NCI-H446 (cell line): ENCODE measurements at places on chromosomes 16 and 17.

DNA sequence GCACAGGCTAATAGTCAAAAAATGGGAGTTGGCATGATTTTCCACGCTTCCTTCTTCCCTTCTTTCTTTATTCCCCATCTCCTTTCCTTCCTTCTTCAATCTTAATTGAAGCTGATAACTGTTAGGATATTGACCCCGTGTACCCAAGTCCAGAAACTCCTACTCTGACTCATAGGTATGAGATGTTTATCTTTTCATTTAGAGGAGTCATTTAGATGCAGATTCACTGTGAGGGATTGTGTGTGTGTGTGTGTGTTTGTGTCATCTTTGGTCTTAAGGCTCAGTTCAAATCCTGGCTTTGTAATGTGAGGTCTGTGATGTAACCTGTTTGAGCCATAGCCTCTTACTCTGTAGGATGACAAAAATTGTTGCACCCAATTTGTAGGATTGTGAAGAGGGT lies 332.0 kb upstream of the MAF start:
- DNase-seq, result no peak

DNA sequence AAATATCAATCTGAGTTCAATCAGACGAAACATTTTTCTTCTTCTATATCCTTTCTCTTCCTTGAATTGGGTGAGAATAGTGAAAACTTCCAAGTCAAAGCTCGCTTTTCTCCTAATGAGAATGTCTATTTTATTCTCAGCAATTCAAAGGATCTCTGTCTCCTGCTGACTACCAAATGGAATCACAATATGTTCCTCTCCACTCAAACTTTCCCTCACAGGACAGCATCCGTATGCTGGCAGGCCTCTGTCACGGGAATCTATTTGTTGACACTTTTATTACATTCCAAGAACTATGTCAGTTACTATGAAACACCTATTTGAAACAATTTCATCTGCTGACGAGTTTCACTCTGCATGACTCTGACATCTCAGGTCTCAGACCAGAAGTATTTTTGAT lies 1196.6 kb downstream of the CDH11 start:
- no peak for DNase-seq

- no peak for DNase-seq
These were observed 12.8 kb upstream of the GFAP start for GRCh38 chr17:44928136-44928535.

DNA sequence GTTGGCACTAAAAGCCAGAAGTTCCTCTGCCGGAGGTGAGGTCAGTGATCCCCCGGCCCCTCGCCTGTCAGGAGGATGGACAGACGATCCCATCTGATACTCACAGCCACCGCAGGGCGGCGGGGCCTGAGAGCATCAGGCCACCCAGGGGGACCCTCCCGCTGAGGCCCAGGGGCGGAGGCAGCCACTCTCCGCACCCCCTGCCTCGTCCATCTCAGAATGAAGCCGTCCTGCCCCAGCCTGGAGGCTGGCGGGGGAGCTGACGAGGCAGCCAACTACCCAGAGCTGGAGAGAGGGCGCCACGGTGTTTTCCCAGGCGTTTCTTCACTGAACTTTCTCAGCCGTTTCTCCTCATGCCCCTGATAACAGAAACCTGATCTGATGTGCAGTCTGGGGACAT lies 22.6 kb downstream of the TPSD1 start:
- DNase-seq, result no peak

DNA sequence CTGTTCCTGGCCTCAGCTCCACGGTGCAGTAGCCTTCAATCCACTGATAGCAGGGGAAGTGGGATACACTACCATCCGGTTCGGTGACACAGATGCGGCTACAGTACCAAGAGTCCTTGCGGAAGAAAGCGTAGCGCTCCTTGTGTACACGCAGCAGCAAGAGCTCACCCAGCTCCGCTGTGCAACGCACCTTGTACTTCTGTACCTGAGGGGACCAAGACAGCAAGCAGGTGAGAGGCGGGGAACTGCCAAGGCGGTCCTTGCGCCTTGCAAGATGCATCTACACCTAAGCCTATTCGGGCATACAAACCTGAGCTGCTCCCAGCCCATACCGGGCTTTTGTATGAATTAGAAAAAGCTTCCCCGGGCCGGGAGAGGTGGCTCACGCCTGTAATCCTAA lies 1.5 kb downstream of the ALOXE3 start:
- DNase-seq, result no peak

GRCh38 chr16:57284209-57284951 lies at the start of gene PLLP:
Gene PLLP, minus strand, starts transcription at chr16:57284672. Its CDS starts 132 bp downstream, at chr16:57284540.
- no peak for DNase-seq

GRCh38 chr17:82858376-82859126 lies 18.7 kb upstream of the ZNF750 start:
- DNase-seq, result no peak

- no peak for DNase-seq
These were observed 27.2 kb downstream of the SPNS2 start for GRCh38 chr17:4525691-4526397.

GRCh38 chr17:8243827-8244226 lies 4.0 kb downstream of the CTC1 start:
- no peak for DNase-seq

DNA sequence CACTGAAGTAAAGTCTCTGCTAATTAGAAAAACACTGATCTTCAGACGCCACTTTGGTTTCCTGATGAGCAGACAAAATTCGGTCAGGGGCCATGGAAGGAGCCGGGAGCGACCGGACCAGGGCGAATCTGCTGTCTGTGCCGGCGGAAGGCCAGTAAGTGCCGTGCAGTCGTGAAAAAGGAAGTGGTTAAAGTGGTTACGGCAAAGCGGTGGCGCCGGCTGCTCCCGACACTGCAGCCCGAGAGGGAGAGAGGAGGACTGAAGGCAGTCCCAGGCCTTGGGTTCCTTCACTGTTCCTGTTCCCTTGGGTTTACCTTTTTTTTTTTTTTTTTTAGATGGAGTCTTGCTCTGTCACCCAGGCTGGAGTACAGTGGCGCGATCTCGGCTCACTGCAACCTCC lies 17.3 kb upstream of the HEXD start:
- no peak for DNase-seq

DNA sequence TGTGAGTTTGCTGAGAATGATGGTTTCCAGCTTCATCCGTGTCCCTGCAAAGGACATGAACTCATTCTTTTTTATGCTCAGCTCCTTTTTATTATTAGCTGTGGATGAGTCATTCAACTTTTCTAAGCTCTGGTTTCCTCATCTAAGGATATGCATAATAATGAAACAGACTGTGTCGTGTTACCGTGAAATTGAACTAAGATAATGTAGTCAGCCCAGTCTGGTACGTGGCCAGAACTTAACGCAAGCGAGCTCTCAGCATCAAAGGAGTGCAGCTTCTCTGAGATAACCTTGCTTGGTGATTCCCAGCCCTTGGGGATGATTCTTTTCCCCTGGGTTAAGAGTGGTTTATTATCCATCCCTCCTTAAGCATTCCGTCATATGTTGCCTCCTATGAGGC lies 454.3 kb upstream of the EEF2KMT start:
- DNase-seq, result no peak

- DNase-seq, result no peak
These were observed 48.7 kb downstream of the TMEM100 start for GRCh38 chr17:55673743-55674506.

DNA sequence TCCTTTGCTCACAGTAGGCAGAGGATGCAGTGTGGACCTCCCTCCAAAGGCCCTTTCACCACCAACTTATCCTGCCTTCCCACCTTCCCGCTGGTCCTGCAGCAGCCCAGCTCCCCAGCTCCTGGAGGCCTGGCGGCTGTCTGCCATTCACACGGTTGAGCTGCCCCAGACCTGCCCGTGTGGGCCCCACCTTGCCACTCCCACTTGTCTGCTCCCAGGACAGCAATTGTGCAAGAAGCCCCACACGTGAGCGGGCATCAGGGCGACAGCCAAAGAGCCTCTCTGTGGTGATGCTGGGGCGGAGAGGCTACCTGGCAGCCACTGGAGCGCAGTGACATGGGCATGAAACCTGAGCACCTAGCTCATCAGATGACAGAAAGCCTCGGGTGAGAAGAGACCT lies 248.6 kb upstream of the MAF start:
- no peak for DNase-seq

DNA sequence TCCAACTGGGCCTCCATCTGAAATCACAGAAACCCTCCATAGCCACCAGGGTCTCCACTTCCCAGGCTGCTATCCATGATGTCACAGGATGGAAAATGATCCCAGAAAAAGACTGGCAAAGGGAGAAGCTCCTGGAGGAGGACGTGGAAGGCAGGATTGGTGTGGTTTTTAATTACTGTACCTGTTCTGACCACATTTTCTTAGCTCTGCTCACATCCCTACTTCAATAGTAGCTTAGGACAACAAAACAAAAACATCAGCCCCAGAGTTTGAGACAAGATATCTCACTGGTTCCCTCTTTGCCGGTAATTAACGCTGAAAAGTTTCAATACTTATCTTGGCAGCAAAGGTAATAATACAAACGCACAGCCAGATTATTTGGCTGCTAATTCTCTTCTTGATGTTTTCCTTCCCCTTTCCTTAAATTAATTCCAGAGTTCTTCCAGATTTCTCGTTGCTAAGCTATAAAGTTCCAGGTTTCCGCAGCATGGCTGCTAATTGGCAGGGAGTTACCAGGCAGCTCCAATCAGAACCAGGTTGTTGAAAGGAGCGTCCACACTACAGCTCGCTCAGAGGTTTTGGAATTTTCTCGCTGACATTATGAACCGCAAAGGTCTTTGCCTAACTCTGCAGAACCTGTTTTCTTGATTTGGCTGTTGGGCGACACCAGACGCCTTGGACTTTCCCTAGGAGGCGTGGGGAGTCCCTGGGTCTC lies 263.4 kb downstream of the MRTFB start:
- DNase-seq, result no peak

DNA sequence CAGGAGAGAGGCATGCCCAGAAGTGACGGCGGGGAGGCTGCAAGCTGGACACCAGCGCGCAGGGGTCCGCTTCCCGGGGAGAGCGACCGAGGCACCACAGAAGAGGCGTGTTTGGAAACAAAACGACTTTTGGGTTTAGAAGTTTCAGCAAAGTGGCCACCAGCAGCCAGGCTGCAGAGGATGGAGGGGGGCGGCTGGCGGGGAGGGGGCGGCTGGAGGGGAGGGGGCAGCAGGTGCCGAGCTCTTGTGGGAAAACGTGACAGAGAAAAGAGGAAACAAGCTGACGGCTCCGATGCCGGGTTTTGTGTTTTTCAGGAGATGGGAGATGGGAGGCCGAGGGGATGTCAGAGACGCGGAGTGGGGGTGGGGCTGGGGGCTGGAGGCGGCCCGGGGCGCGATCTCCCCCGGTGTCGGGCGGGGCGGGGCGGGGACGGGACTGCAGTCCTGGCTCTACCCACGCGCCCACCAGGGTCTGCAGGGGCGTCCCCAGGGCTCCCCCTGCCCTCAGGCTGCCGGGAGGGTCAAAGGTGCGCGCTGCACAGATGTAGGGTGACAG lies 32.1 kb upstream of the RPH3AL start:
- DNase-seq, result no peak

GRCh38 chr16:29916979-29917378 lies 9.0 kb downstream of the KCTD13 start:
- DNase-seq, result no peak

DNA sequence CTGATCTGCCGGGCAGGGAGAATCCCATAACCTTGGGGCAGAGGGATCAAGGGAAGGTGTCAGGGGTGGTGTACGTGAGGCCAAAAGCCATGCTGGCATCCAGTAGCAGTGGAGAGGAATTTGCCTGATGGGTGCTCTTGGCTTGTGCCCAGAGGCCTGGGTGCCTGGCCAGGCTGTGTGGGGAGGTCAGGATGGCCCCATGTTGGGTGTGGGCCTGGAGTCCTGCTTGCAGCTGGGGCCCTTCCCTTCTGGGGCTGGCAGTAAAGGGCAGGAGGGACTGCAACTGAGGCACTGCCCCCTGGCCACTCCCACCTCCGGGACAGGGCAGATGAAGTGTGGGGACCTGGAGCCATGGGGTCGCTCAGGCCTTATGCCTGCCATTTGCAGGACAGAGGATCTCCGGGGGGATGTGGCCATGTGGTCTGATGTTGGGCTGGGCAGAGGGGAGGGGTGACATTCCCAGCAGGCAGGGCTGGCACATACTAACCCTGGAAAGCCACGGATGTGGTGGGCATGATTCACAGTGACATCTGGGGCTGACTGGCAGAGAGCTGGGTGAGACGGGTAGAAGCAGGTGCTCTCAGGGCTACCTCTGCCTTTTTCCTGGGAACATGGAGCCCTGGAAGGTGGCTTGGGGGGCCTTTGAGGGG lies 3.5 kb downstream of the FMNL1 start:
- no peak for DNase-seq

GRCh38 chr16:47258874-47259461 lies 115.2 kb upstream of the NETO2 start:
- DNase-seq, result peak; percentile 6

DNA sequence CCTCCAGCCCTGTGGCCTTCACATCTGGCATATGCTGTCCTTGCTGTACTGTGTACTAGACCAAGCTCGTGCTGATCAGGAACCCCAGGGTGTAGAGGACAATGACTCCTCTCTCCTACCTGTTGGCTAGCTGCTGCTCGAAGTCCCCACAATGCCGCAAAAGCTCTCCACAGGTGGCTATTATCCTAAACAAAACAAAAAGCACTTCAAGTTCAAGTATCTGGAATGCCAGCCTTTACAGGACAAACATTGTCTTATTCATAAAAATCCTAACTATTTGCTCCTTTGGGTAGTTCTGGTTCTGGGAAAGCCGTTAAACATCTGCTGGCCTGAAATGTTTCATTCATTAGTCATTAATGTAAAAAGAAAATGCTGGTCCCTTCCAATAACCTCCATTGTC lies 42.8 kb downstream of the COG7 start:
- DNase-seq, result no peak

- DNase-seq, result no peak
These were observed 504 bp downstream of the MAZ start for GRCh38 chr16:29806641-29807425.

GRCh38 chr16:66036184-66036583 lies 330.3 kb upstream of the CDH5 start:
- DNase-seq, result no peak

- no peak for DNase-seq
These were observed 12.6 kb upstream of the IL21R start for GRCh38 chr16:27389272-27389961.

DNA sequence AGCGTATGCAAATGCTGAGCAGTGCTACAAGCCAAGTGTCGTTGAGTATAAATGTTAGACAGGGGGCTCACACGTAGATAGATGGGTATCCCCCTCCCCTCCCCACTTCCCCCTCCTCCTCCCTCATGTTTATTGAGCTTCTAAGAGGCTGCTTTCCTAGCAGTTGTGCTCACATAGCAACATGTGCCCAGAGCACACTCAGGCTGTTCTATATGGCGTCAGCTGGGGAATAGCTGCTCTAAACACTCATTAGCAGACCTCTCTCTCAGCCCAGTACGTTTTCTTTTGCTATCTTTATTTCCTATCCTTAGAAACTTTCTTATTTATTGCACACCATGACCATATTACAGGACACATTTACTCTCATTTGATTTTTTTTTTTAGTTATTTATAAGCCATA lies 1.8 kb downstream of the KCNJ2 start:
- DNase-seq, result peak; percentile 24

- no peak for DNase-seq
These were observed 8.5 kb upstream of the CREBBP start for GRCh38 chr16:3889059-3889458.

GRCh38 chr17:36017799-36018198 lies at the start of gene CCL23:
Gene CCL23, minus strand, starts transcription at chr17:36017972. Its CDS starts 75 bp downstream, at chr17:36017897.
- DNase-seq, result no peak

- DNase-seq, result no peak
These were observed 19.5 kb downstream of the MYO15B start for GRCh38 chr17:75607086-75607485.

GRCh38 chr16:61590577-61590976 lies 445.7 kb downstream of the CDH8 start:
- DNase-seq, result no peak

- no peak for DNase-seq
These were observed 31.4 kb upstream of the CDC42EP4 start for GRCh38 chr17:73343168-73343634.
